ENCODE measurements at places on chromosomes 12 and 14.

- DNase-seq: no peak
These were observed 53.6 kb downstream of the FBXW8 start for GRCh38 chr12:116964054-116965050.

GRCh38 chr14:38549564-38549963 is 293.7 kb upstream of the CLEC14A start:
- no peak for DNase-seq

DNA sequence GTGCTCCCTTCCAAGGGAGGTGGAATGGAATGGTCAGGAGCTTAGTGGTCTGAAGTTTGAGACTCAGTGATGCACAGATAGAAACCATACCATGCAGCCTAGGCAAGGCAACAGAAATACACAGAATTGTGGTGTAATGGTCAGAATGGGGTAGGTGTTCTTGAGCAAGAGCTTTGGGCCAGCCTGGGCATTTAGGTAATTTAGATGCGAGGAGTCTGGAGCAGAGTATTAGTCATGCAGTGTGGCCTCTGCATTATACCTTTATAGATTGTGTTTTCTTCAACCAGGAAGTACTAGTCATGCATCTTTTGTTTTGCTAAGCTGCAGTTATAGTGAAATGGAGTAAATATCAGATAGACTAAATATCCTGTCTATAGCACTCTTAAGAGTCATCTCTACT is 118.3 kb downstream of the DAAM1 start:
- no peak for DNase-seq

DNA sequence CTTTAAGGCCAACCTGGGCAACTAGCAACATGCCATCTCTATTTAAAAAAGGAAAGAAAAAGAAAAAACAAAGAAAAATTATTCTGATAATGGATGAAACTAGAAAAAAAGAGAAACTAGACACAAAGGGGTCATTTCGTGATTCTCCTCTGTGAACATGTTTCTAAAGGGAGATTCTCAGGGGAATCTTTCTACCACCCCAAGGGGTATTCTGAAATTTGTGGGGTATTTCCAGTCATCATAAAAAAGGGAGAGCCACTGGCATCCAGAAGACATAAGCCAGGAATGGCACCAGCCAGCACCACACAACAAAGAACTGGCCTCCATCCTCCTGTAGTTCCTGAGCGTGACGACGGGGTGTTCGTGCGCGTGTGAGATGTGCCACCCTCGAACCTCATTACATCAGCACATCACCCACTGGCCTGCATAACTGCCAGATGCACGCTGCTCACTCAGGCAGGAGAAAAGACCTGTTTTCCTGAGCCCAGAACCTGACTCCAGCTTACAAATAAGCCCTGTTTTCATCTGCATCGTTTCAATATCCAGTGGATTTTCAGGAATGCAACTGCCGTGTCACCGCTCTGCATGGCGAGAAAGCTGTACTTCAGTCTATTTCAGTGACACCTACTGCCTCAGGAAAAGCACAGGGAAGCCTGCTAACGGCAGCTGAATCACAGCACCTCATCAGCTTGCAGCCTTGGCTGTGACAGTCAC is 23.9 kb downstream of the STX2 start:
- DNase-seq: no peak

Measured in activated T-cell treated with anti-CD3 and anti-CD28 coated beads, Interleukin-2, amount 50 U/mL, for 1 hour (primary cell).